ENCODE measurements at places on chromosomes 5 and 9.

GRCh38 chr5:172695232-172696054, 54.4 kb downstream of the NEURL1B start:
- no peak for DNase-seq

- no peak for DNase-seq
Observed at GRCh38 chr5:134007581-134008265, 2.9 kb upstream of the VDAC1 start.

- DNase-seq: no peak
Observed at GRCh38 chr5:2185646-2186471, 303.1 kb upstream of the IRX4 start.

GRCh38 chr9:122464633-122465567, 12.8 kb downstream of the OR1J1 start:
- DNase-seq: peak; percentile 82

- no peak for DNase-seq
Observed at GRCh38 chr9:27586304-27586703, 13.0 kb upstream of the C9orf72 start.

DNA sequence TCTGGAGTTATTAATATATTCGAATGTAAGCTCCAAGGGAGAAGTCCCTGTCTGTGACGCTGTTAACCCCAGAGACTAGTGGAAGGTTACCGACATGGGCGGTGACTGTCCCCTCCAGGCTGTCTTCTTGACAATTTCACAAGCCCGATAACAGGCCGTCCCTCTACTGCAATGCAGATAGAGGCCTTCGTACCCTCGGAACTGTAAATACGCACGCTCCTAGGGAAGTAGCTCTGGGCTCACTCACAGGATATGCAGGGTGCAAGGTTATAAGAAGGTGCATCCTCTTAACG, 680 bp upstream of the RFK start:
- peak; percentile 29 for DNase-seq

DNA sequence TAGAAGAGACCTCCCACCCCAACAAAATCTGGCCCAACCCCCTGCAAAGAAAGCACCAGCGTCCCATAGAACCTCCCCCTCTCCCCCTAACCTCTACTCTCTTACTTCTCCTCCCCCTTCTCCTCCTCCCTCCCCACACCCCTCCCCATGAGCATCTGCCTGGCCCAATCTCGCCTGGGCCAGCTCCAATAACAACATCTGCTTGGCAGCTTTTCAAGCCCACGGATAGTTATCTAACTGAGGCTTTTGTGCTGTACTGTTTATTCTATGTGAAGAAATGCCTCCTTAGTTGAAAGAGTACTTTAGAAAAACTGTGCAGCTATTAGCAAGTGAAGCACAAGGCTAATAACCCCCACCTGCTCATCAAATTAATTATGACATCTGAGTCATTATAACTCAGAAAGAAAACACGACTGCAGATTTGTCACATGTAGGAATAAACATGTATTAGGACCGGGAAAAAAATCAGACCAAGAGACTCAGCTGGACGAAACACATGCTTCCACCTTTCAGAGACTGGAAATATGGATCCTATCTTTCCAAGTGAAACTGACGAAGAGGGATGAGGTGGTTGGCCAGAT, 42.8 kb downstream of the NFIB start:
- DNase-seq: no peak

GRCh38 chr9:13209498-13209897, 70.0 kb downstream of the MPDZ start:
- DNase-seq: no peak

DNA sequence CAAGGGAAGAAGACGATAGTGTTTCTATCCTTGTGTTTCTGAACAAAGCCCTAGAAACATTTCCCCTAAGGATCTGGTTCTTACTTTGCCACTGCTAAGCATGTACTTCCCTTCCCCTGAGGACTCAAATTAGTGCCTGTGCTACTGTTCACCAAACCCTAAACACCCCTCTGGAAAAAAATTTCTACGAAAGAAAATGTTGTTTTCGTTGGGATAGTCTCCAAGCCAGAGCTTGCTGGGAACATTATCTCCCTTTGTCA, 294.6 kb downstream of the BNC2 start:
- no peak for DNase-seq

DNA sequence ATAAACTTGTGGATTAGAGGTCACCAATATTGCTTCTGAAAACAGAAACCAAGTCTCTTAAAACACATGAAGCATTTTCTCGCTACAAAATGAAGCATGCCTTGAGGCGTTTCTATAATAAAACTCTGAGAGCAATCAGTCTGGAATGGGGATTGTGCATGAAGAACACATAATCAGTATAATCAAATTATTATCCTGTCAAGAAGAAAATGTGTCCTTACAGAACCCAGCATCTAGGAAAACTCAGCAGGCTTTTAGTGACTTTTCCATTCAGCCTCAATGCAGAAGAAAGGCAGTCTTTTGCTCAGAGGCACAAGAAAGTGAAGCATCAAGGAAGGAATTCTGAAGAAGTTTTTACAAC, 121.9 kb downstream of the CDH18 start:
- no peak for DNase-seq

GRCh38 chr9:65449423-65449822, 164.4 kb upstream of the FOXD4L5 start:
- DNase-seq: no peak

DNA sequence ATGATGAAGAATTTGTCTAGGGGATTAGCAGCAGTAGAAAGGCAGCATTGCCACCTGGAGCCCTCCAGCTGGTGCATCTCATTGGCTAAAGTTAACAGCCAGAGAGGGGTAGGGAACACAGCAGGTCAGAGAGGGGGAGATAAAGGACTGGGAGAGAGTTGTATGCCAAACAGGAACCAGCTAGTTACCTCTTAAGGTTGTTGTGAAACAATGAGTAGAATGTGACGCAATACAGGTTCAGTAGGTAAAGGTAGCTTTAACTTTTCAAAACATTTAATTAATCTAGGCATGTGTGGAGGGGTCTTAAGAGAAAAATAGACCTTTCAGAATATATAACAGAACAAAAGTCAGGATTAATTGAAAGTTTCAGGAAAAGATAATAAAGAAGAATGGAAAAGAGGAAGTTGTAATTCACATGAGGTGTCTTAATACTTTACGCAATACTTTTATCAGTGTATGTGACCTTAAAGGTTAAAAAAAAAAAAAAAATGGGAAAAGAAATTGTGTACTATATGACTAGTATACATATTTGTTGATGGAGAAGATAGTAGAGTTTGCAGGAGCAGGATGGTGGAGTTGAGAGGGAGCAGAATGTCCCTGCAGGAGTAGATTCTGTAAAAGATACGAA, 14.3 kb downstream of the FBXO38 start:
- no peak for DNase-seq

DNA sequence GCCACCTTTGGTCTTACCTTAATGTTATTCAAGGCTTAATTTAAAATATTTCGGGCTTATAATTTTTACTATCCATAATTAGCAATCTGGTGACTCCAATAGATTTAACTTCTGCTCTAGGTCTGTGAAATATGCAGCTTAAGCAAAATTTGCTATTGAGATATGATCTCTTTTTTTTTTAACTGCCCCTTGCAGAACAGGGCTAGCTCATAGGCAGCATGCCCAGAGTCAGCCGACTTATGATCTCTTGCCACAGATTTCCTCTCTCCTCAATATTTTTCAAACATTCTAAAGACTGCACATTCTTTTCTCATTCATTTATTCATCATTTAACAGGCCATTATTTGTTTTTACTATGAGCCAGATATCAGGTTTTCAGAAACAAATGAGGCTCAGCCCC, 4.5 kb downstream of the TTC23L start:
- no peak for DNase-seq

DNA sequence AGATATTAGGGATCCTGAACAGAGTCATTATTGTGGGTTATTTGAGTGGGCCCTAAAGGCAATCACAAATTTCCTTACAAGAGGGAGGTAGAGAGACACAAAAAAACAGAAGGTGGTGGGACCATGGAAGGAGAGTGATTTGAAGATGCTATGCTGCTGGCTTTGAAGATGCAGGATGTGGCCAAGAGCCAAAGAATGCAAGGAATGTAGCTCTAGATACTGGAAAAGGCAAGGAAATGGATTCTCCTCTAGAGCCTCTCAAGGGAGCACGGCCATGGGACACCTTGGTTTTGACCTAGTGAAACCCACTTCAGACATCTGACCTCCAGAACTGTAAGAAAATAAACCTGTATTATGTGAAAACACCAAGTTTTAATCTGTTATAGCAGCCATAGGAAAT, 53.8 kb downstream of the TTC39B start:
- no peak for DNase-seq

DNA sequence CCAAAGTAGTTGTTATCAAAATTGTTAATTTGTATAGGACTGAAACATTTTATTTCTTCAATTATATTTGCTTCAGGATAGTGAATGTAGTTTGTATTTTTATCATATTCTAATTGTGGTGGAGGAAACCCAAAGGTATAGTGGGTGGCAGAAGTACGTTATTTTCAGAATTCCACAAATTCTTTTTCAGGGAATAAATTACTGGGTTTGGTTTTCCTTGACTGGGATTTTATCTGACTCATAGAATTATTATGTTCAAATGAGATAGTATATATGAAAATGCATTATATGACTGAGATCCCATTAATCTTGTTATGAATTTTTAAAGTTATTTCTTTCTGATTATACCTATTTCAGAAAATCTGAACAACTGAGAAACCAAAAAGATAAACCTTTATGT, 73.7 kb downstream of the VPS13A start:
- no peak for DNase-seq

GRCh38 chr5:176647843-176648473, 674 bp downstream of the TSPAN17 start:
- no peak for DNase-seq

GRCh38 chr5:125501396-125501795, 755.0 kb upstream of the ZNF608 start:
- no peak for DNase-seq

- DNase-seq: no peak
Observed at GRCh38 chr9:109499631-109500410, 1.7 kb upstream of the PTPN3 start.

DNA sequence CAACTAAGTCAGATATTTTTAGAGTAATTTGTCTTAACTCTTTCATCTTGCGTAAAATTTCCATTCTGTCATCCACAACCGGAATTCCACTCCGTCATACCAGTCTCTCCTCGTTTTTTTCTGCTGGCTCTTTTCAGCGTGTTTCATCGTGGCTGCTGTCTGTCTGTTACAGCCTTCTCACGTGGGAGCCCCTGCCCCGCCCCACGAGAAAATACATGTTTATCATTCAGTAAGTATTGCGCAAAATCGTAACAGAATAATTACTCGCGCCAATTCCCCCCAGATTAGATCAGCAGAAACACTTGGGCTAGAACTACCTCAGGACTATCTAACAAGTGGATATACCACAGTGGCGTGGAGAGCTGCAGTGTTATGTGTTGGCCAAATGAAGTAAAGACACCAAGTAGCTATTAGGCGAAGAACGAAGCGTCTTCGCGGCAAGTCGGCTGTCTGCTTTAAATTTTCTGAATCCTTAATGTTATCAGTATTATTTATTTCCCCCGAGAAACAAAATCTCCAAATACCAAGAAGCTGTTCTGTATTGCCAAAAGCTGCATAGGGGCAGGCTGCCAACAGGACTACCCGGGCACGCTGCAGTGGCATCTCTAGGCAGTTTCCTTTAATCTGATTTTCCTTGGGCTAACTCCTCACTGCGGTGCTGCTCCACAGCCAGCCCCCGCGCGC, 566 bp upstream of the FOCAD start:
- DNase-seq: no peak

GRCh38 chr9:4464911-4465513, 25.3 kb upstream of the SLC1A1 start:
- no peak for DNase-seq

DNA sequence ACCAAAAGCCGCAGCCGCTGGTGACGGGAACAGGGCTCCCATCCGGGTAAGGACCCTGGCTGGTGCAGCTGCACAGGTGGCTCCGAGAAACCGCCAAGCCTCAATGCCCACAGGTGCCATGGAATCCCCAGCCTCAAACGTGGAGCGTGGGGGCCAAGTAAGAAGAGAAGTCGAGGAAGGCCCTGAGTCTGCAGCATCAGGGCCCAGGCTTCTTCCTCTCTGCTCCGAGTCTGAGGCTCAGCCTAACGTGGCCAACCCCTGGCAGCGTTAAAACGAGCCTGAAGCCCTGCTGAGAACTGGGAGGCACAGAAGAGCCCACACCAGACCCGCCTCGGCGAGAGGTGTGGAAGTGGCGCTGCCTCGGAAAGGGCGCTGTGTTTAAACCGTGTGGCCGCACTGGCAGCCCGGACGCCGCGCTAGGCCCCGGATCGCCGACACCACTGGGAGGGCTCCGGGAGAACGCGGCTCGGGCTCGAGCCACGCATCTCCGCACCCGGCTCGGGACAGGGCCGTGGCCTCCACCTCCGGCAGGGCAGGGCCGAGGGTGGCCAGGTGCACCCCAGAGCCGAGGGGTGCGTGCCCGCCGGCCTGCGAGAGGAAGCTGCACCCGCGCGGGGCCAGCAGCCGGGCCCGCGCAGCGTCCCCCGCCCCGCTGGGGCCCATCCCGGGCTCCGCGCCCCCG, 730 bp downstream of the ZMYND19 start:
- no peak for DNase-seq

GRCh38 chr5:1901983-1902382, 19.3 kb upstream of the IRX4 start:
- no peak for DNase-seq

- no peak for DNase-seq
Observed at GRCh38 chr5:102547141-102548035, 48.6 kb upstream of the SLCO6A1 start.

DNA sequence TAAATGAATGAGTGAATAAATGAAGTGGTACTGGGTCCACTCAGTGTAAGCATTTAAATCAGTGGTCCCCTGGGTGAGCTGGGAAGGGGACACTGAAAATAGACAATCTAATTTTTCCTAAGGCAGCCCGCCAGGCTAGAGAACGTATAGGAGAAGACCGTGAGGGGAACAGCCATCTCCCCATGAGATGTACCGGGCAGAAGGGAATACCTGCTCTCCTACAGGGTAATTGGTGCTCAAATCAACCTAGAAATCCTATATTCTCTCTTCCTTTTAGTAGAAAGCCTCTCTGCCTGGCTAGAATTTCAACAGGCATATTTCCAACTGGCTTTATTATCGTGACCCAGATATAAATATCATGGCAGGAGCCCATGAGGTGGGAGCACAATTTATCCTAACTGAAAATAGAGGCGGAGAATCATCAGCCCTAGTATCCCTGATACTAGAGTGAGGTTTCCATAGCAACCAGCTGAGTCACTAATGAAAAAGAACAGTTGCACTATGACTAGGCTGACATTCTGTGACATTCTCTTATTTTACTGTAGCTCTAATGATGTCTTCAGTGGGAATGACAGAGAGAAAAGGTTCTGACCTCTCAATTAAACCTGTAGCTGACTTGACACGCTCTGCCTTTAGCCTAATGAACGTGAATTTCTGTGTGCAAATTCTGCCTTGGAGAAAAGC, 96.5 kb upstream of the CAST start:
- no peak for DNase-seq

Measured in SW 1271 (cell line).